SHP77 treated with DMSO at 0.1 percent for 48 hours (cell line): ENCODE measurements at places on chromosomes 3 and 15.

DNA sequence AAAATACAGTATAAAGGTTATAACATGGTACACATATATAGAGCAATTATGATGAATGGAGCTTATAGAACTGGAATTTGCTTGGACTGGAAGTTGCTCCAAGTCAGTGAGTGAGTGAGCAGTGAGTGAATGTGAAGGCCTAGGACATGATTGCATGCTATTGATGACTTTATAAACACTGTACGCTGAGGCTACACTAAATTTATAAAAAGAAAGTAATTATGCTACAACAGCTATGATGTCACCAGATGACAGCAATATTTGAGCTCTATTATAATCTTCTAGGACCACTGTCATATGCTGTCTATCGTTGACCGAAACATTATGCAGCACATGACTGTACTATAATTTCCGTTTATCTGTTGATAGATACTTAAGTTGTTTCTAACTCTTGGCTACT, 463.3 kb downstream of the EPHA6 start:
- DNase-seq = no peak

DNA sequence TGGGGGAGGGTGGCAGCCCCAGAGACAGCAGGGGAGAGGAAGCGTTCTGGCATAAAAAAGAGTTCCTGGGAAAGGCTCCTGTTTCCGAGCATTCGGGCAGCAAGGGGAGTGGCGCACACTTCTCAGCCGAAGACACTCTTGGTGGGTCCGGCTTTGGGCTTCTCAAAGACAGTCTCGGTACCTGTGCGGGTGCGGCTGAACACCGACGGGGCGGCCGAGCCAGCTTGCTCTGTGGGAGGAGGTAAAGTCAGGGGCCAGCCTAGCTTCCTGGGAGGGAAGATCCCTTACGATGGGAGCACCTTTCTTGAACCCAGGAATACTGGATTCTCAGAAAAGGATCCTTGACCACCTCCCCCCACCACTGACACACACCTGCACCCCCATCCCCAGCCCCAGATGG, 1.6 kb downstream of the MUSTN1 start:
- DNase-seq = no peak

DNA sequence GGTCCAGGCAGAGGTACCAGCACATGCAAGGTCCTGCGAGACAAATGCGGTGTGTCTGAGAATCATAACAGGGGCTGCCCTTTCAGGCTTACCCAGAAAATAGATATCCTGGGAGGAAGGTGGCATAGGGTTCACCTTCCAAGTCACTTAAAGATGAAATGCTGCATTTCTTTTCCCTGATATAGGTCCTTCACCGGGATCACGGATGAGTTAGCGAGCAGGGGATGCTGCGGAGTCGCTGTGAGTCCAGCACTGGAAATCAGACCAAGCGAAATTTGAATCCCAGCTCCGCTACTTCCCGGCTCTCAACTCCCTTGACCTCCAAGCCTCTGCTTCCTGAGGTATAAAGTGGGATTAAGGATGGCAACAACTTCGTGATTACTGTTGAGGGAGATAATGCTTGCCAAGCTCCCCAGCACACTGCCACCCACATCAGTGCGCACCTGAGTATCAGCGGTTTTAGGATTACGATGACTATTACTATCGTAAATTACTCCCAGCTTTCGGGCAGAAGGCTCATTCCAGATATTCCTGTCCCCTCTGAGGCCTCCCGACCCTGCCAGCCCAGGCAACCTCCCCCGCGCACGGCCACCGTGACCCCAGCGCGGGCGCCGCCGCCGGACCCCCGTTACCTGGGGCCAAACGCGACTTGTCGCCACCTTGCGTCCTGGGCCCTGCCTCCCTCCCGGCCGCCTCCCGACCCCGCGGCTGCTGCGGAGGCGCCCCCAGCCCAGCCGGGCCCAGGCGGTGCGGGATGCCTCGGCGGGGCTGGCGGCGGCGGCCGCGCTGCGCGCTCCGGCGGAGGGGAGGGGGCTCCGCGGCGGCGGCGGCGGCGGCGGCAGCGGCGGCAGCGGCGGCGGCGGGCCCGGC, 589 bp upstream of the GPR27 start:
- DNase-seq = no peak

DNA sequence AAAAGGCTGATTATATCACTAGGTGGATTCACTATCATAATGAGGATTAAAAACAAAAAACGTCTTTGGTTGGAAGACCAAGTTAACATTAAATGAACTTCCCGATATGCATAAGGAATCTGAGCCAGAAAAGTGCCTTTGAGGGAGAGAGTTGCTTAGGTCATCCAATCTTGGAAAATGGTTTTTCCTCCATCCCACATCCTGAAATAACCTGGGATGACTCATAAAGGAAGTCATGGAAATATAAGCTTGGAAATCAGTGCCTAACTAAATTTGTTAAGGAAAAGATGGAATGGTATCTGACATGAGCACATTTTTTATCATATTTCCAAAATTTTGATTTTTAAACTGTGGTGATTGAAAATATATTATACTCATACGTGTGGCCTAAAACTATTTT, 66.0 kb downstream of the KBTBD8 start:
- no peak for DNase-seq

DNA sequence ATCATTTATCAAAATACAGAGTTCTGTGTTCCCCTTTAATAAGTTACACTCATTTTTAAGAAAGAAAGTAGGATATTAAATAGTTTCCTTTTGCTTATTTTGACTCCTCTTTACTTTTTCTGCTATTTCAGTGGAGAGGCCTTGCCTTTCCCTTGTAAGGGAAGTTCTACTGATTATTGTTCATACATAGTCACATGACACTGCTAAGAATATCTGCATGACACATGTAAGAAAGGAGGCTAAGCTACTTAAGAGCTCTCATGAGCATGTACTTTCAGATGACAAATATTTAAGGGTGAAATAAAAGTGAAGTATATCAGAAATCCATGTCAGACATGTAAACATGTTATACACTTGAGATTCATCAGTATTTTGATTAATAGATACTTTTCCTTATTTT, 39.0 kb downstream of the MYRIP start:
- DNase-seq = no peak
